ENCODE measurements at places on chromosomes 5 and 9. TPM values are rescaled to one million over a fixed set of nuclear protein-coding genes. Genes with fewer than 3 reads are reported as not detected.
A peak's percentile ranks its signal among the peaks of the same experiment; 100 is the strongest.

Gene KIF12
- 2.8 TPM for total RNA-seq

DNA sequence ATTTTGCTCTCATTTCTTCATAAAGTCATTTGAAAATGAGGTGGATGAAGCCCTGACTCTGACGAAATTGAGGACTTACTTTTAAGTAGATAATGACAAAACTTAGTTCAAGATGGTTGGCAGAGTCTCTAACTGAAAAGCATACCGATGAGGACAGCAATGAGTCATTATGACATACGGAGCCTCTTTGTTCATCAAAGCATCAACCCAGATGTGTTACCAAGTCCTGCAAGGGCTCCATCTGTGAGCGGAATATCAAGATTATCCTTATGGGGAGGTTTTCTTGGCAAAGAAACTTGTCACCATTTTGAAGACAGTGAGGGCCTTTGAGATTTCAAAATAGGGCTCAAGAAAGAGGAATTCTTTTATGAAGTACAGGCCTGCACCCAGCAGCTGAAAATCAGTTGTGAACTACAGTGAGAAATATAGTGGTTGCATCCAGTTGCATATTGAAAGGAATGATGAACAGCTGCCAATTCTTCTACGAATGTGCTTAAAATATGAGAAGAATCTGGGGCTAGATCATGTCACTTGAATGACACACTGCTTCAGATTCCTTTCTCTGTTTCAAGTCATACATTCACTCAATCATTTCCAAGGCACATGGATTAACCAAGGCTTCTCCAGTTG, 86.6 kb upstream of the SLC24A2 start:
- H3K27ac ChIP-seq = no peak overlapping the region
- no peaks in the 10 kb centered on the region for H3K27me3 ChIP-seq
- no peaks in the 10 kb centered on the region for H3K36me3 ChIP-seq
- no peak for DNase-seq
- H3K4me3 ChIP-seq = no peak overlapping the region

Gene ABITRAM
- total RNA-seq = 13.7 TPM

GRCh38 chr5:69230181-69230580, 4.5 kb upstream of the CDK7 start:
- H3K27me3 ChIP-seq = no peaks in the 10 kb centered on the region
- H3K36me3 ChIP-seq = peaks cover 36% of the 10 kb centered on the region
- H3K4me3 ChIP-seq = no peak overlapping the region
- H3K4me1 ChIP-seq = peaks cover 6% of the 10 kb centered on the region

GRCh38 chr9:91412941-91413340, 10.7 kb downstream of the NFIL3 start:
- no peaks in the 10 kb centered on the region for H3K27me3 ChIP-seq
- DNase-seq = no peak
- H3K36me3 ChIP-seq = peaks cover 24% of the 10 kb centered on the region
- H3K4me1 ChIP-seq = peaks cover 24% of the 10 kb centered on the region
- no peak overlapping the region for H3K27ac ChIP-seq
- H3K4me3 ChIP-seq = no peak overlapping the region

Gene AQP7
- 8.2 TPM for total RNA-seq

DNA sequence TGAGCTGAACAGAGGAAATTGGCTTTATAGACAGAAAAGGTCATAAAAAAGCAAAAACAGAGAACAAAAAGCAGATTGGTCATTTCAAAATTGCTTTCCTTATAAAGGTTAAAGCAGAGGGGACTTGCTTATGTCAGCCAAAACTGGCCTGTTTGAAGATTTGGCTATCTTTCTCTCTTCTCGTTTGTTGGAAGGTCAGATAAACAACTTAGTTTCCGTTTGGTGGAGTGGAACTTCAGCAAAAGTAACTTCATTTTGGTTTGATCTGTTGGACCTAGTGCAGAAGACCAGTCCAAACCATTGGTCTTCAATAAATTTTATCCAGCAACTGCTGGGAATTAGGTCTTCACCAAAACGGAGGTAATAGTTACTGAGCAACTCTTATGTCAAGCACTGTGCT, 45.1 kb upstream of the HMGCS1 start:
- H3K36me3 ChIP-seq = no peaks in the 10 kb centered on the region
- no peak overlapping the region for H3K4me3 ChIP-seq
- H3K4me1 ChIP-seq = peaks cover 1% of the 10 kb centered on the region

Gene ECM2
- 6.1 TPM for total RNA-seq

DNA sequence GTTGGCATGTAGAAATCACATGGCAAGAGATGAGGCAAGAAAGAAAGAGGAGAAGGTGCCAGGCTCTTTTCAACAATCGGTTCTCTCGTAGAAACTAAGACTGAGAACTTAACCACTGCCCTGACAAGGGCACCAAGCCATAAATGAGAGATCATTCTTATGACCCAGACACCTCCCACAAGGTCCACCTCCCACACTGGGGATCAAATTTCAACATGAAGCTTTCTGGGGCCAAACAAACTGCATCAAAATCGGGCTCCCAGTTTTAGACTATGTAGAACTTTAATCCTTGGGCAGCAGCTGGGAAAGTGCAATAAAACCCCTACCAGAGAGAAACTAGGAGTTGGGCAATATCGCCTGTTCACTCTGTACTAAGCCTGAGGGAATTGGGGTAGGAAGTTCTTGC, 150.2 kb upstream of the CCDC152 start:
- no peak for DNase-seq
- no peak overlapping the region for H3K4me3 ChIP-seq
- no peaks in the 10 kb centered on the region for H3K27me3 ChIP-seq
- no peak overlapping the region for H3K27ac ChIP-seq
- no peaks in the 10 kb centered on the region for H3K36me3 ChIP-seq
- H3K4me1 ChIP-seq = peaks cover 13% of the 10 kb centered on the region

GRCh38 chr5:81756016-81756415, 5.1 kb upstream of the SSBP2 start:
- peak overlapping the region; percentile 80 for H3K27ac ChIP-seq
- no peak for DNase-seq
- no peak overlapping the region for H3K4me3 ChIP-seq

Gene SPINK13
- total RNA-seq = 0.55 TPM

- H3K36me3 ChIP-seq = no peaks in the 10 kb centered on the region
- no peak for DNase-seq
- no peak overlapping the region for H3K27ac ChIP-seq
- H3K27me3 ChIP-seq = no peaks in the 10 kb centered on the region
These were observed 53.2 kb downstream of the MVB12B start for GRCh38 chr9:126379661-126380360.

Measured in suprapubic skin (tissue), 4 donors.